ENCODE measurements at places on chromosomes 7 and 10.

- no peak for DNase-seq
Measured at GRCh38 chr10:97683556-97684367, 3.3 kb downstream of the AVPI1 start.

DNA sequence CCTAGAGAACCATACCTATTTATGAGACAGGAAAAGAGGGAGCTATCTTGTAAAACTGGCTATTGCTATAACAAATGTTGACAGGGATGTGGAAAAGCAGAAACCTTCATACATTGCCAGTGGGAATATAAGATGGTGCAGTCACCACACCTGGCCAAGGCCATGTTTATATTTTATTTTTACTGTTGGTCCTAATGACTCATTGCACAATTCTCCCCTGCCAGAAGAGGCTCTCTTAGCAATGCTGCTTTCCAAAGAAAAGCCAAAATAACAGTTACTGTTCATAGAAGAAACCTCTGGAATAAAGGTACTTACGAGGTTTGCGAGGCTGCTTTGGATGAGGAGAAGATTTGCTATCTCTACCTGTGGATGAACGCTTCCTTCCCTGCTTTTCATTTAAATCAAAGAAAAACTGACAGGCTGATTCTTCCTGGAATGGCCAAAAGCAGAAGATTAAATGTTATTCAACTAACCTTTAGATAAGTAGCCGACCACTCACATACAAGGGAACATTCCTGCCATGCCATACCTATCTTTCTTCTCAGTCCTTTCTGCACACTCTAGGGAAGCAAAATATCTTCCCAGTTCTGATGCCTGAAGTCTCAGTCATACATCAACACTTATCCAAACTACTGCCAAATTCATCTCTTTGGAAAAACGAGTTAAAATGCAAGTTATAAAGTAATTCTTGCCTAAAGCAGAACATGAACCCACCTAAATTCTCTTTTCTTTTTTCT is 16.3 kb upstream of the CHUK start:
- DNase-seq, result no peak

GRCh38 chr7:7496311-7496710 is 39.4 kb downstream of the COL28A1 start:
- DNase-seq, result no peak

DNA sequence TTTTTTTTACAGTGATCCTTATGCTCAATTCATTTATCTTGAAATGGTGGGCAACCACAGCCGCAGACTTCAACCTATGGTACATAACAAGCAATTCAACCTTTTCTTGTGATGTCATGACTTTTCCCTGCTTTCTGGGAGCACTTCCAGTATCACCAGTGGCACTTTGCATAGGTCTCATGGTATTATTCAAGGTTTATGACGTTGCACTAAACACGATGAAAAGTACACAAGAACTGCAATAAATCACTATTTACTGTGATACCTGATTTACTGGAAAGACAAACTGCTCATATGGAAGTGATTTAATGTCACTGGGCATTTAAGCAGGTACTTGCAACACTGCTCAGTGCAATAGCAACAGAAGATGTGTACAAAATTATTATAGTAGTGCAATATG is 251.7 kb upstream of the CXCL12 start:
- DNase-seq, result no peak

DNA sequence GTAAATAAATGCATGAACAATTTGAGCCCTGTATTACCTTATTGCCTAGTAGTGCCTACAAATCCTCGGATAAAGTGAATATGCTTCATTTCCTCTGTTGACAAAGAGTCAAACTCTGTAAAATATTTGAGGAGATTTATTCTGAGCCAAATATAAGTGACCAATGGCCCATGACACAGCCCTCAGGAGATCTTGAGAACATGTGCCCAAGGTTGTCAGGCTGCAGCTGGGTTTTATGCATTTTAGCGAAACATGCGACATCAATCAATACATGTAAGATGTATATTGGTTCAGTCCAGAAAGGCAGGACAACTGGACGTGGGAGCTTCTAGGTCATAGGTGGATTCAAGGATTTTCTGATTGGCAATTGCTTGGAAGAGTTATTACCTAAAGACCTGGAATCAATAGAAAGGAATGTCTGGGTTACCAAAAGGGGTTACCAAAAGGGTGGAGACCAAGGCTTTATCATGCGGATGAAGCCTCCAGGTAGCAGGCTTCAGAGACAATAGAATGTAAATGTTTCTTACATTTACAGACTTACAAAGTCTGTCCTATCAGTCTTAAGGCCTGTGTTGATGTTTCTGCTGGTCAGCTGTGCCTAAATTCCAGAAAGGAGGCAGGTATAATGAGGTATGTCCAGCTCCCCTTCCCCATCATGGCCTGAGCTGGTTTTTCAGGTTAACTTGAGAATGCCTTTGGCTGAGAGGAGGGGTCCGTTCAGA is 220.1 kb upstream of the FZD1 start:
- no peak for DNase-seq

GRCh38 chr10:49598986-49599385 is 11.1 kb upstream of the SLC18A3 start:
- no peak for DNase-seq

GRCh38 chr10:132698211-132698751 is 87.7 kb downstream of the NKX6-2 start:
- DNase-seq, result no peak

- DNase-seq, result no peak
Measured at GRCh38 chr10:102334101-102334500, 61.4 kb upstream of the NFKB2 start.

DNA sequence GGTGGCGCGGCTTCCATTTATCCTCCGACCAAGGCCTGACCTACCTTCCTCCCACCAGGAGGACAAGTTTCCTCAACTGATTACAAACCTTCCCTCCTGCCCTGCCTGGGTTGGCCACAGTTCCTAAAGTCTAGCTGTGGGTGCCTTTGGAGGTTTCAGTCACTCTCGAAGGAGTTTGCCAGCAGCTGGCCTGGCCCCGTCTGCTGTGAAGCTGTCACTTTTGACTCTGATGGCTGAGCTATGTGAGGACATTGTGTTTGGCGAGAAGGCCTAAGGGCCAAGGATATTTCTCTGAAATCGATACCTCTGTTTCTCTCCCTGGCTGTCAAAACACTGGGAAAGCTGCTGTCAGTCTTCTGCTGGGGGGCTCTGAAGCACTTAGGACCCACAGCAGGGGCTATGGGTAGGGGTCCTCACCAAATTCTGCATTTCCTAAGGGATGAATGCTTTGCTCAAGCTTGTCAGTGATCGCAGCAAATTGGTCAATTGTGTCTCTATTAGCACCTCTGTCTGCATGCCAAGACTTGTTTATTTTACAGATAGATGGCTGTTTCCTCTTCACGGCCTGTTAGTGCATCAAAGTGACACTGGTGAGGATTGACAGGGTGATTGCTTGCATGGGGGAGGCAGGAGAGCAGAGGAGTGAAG is 31.9 kb upstream of the SAMD8 start:
- no peak for DNase-seq

GRCh38 chr10:87504640-87505365 is at the start of gene MINPP1:
TSS of gene MINPP1 (plus strand) at chr10:87504893. CDS start at chr10:87504916, 23 bp downstream.
- peak; percentile 74 for DNase-seq

- DNase-seq, result no peak
Measured at GRCh38 chr10:95289003-95289920, 1.5 kb downstream of the PDLIM1 start.

DNA sequence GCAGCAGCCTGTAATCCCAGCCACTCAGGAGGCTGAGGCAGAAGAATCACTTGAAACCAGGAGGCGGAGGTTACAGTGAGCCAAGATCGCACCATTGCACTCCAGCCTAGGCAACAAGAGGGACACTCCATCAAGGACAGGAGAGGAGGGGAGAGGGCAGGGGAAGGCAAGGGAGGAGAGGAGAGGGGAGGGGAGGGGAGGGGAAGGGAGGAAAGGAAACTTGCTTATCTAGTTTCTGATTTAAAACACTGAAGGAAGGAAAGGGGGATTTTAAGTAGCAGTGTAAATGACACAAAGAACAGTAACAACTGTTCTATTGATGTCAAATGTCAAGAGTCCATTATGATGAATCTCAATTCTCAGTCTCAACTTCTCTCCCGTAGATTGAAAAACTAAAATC is 43.7 kb downstream of the SRPK2 start:
- no peak for DNase-seq

DNA sequence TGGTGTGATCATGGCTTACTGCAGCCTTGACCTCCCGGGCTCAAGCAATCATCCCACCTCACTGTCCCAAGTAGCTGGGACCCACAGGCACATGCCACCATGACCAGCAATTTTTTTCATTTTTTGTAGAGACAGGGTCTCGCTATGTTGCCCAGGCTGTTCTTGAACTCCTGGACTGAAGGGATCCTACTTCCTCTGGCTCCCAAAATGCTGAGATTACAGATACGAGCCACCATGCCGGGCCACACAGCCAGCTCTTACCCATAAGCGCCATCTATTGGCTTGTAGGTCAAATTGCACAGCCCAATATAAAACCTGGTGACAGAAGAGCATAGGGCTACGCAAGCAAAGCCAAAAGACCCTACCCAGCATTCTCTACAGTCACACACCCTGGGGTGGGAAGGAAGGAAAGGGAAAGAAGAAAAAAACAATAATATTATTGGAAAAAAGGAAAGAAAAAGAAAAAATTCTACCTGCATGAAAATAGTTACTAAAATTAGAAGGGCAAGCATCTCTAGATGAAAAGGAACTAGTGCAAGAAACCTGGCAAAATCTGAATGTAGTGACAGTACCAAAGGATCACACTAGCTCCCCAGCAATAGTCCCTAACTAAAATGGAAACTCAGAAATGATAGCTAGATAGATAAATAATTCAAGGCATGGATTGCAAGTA is 29.4 kb upstream of the AMPH start:
- no peak for DNase-seq

DNA sequence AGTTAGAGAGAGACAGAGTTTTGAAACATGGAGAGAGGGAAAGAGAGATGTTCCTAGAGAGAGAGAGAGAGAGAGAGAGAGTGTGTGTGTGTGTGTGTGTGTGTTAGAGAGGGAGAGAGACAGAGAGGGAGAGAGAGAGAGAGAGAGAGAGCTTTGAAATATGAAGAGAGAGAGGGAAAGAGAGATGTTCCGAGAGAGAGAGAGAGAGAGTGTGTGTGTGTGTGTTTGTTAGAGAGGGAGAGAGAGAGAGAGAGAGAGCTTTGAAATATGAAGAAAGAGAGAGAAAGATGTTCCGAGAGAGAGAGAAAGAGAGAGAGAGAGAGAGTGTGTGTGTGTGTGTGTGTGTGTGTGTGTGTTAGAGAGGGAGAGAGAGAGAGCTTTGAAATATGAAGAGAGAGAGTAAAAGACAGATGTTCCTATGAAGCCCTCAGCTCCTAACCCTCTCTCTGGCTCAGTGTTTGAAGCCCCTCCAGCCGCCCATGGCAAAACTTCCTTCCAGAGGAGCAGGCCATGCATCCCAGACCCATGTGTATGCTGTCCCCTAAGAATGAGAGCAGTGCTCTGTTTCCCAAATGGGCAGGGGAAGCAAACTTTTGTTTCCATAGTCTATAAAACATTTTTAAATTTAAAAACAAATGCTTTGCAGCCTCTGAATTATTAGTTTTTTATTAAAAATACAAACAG is 130.9 kb downstream of the KCNMA1 start:
- DNase-seq, result no peak

DNA sequence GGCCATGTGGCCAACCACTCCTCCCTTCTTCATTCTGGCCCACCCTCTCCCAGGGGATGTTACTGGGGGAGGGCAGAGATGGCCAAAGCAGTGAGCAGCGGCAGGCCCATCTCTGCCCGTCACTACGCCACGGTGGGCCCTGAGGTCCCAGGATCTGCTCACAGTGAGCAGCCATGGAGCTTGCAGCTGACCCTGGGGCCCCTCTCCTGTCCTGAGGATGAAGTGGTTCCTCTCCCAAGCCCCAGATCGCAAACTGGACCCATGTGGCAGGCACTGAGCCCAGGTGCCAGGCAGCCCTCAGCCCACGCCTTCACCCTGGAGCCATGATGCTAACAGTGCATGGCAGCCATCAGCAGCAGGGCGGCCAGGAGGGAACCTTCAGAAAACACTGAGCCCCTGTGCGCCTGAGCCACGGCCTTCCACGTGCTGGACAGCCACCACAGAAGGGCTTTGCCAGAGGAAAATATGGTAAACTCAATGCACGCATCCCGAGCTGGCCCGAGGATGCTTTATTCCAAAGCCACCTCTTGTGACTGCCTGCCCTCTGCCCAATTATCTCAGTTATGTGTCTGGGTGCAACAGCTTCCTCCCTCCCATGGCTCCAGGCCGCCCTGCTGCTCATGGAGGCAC is 485.7 kb downstream of the PTPRN2 start:
- DNase-seq, result peak; percentile 18

DNA sequence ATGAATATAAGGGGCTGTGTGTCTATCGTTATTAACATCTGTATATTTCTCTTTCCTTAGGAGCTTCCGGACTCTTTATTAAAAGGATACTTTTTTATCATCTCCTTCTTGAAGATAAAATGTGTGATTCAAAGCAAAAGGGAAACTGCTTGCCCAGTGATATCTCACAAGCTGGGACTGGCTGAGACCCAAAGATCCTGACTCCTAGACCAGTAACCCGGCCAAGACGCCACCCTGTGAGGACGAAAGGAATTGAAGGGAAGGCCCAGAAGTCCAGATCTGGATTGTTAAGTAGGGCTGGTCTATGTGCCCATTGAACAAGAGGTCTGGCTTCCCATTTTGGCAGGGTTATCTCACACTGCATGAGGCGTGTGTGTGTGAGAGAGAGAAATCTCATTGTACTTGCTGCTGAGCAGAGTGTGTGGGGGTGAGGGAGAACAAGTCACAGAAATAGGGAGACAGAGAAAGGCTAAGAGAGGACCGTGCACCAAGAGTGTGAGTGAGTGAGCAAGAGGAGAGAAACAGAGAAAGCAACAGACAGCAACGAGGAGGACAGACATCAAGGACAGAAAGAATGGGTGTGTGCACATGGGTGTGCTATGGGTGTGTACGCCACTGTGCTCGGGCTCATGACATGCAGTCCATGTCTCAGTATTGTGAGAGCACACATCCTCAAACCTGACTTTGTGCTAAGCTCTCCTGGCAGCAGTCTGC is 75.4 kb downstream of the PLXNA4 start:
- DNase-seq, result no peak

DNA sequence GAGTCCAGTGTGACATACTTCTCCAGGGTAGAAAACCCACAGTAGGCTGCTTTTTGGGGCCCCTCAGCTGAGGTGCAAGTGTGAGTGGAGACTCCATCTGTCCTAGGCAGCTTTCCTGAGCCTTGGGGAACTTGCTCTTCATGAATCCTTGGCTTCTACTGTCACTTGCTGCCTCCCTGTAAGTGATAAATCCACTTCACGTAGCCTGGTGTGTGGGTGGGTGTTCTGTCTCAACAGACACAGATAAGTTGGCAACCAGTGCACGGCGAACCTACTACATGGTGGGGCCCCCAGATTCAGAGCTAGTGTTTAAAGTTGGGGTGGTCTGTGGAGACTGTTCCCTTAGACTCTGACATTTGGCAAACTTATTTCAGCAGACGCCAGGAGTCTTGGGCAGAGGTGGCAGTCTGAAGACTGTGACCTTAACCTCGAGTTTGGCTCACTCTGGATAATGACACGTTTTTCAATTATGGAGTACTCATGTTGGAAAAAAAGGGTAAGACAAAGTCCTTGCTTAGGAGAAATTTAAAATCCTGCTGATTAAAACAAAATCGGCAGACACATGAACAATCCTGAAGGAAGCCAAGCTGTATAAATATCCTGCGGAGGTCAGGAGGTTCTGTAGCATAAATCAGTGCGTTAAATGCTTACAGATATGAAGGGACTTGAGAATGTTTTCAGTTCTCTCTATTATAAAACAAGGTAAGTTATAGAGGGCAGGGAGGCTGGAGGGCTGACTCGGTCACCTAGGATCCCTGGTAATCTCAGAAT is 376.9 kb downstream of the PHTF2 start:
- DNase-seq, result no peak
